Stimulated activated CD4-positive, alpha-beta T cell treated with anti-CD3 and anti-CD28 coated beads, TNF-alpha, amount 100 ng/mL, for 4 hours (primary cell): ENCODE measurements at places on chromosomes 5 and 9.

DNA sequence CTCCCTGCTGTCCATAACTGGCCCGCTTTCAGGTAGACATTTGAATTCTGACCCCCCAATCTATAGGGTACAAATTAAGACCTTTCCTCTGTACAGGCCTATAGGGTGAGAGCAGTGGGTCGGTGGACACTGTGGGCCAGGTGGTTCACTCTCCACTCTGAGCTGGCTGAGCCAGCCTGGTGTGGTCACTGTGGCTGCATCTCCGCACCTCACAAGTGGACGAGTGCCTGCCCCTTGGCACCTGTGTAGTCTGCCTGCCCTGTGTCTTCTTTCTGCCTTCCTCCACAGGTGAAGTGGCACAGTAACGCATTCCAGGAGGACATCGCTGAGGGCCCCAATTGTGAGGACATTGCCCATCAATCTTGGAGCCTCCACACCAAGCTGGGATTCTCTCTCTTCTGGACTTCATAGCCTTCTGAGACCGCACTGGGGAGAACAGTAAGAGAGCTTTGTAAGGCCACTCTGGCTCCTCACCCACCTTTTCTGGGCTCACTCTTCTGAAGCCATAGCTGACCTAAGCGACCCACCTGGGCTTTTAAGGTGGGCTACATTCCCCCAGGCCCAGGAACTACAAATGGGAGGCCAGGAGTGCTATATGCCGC, 33.5 kb upstream of the JADE2 start:
- DNase-seq = no peak

DNA sequence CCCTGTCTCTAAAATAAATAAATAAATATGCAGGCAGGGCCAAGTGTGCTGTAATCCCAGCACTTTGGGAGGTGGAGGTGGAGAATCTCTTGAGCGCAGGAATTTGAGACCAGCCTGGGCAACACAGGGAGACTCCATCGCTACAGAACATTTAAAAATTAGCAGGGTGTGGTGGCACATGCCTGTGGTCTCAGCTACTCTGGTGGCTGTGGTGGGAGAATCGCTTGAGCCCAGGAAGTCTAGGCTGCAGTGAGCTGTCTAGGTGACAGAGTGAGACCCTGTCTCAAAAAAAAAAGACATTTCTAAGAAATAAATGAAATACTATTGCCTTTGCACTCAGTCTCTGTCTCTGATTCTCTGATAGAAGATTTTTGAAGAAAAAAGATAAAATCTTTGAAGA, 1.2 kb upstream of the PCDHGA10 start:
- DNase-seq = no peak

GRCh38 chr9:20865347-20865746, 166.1 kb downstream of the HACD4 start:
- no peak for DNase-seq

- no peak for DNase-seq
These were observed 4.2 kb downstream of the ADAM19 start for GRCh38 chr5:157571357-157571827.

- DNase-seq = no peak
These were observed 1.9 kb upstream of the KIF3A start for GRCh38 chr5:132739232-132739631.

DNA sequence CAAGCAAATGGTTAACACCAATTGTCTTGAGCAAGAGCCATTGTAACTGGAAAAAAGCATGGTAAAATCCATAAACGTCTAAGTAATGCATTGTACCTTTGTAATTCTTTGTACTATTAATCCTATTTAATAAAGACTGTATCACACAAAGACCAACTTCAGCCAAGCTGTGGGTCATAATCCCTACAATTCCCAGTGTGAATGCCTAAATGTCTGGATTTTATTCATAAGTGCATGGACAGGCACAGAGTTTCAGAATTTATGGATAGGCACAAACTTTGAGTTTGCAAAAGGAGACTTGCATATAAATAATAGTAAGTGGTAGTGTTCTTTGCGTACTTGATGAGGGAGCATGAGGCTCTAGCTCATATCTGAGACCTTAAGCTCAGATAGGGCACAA, 1280.2 kb upstream of the WWC1 start:
- no peak for DNase-seq

DNA sequence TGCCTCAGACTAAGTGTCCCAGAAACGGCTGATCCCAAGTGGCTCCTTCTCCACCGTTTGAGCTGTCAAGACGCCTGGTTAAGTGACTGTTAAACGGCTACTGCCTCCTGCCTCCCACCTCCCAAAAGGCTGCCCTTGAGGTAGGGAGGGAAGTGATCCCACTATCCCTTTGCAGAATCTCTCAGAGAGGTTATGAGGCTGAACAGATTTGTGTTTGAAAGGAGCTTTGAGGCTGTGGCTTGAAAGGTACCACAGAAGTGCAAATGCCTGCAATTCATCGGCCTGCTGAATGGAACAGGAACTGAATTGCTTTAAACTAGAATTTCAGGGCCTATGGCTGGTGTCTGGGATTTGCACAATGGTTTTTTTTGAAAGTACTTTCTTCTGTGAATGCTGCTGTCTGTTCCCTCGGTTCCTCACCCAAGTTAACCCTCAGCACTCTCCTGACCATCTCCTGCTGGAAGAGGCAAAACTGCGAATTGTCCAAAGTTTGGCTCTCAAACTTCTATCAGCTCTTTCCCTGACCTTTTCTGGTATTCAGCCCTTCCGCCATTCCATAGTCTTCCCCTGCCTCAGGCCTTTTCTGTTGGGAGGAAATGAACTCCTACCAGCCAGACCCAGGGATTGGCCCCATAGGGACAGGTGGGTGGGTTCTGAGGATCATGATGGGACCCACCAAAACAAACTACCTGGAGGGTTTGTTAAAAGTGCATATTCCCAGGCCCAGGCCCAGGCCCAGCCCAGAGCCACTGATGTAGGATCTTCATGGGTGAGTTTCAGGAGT, 453.3 kb downstream of the KDM4C start:
- no peak for DNase-seq

GRCh38 chr5:172319708-172320441, 36.3 kb upstream of the UBTD2 start:
- no peak for DNase-seq

DNA sequence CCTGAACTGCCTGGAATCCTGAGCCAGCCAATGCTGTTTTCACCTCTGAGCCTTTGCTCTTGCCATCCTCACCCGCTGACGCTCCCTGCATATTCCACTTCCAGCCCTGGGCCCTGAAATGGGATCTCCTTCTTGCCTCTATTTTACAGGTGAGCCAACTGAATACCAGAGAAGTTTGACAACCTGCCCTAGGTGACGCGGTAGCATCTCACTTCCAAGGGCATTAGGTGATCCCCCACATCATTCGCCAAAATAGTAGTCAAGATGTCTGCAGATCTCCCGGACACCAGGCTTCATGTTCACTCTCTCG, 43.5 kb downstream of the FOXI1 start:
- no peak for DNase-seq

- no peak for DNase-seq
These were observed 32.5 kb downstream of the RASA1 start for GRCh38 chr5:87300176-87300575.

GRCh38 chr5:10660720-10661387, 97.0 kb downstream of the ANKRD33B start:
- DNase-seq = no peak
